Stimulated activated effector memory CD8-positive, alpha-beta T cell treated with anti-CD3 and anti-CD28 coated beads, Interleukin-12 subunit alpha, Interleukin-12 subunit beta, amount 100 ng/mL, for 72 hours (primary cell): ENCODE measurements at places on chromosomes 16 and 17.

GRCh38 chr16:3152027-3152276, 17.1 kb downstream of the ZNF213 start:
- no peak for DNase-seq

DNA sequence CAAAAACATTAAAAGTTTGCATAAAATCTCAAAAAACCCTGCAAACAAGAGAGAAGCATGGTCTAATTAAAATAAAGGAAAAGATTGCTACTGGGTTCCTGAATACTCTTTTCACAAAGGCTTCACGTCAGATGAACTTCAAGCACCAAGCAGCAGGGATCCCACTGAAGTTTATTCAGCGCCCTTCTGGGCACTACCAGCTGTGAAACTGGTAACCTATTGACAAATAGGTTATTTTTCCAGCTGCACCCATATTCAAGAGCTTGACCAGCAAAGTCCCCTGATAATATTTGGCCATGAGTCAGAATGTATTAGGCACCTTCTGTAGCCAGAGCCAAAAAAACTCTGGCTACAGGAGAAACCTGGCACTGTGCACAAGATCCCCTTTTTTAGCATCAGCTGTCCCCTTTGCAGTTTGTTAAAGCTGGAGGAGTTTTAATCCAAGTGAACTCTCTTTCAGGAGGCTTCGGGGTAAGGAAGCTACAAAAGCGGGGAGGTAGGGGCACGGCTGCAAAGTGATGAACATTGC, 60.3 kb downstream of the GRIN2A start:
- DNase-seq: no peak

- no peak for DNase-seq
Observed at GRCh38 chr17:49633250-49633649, 44.6 kb downstream of the SPOP start.

GRCh38 chr17:9105068-9105868, 84.0 kb downstream of the NTN1 start:
- no peak for DNase-seq

DNA sequence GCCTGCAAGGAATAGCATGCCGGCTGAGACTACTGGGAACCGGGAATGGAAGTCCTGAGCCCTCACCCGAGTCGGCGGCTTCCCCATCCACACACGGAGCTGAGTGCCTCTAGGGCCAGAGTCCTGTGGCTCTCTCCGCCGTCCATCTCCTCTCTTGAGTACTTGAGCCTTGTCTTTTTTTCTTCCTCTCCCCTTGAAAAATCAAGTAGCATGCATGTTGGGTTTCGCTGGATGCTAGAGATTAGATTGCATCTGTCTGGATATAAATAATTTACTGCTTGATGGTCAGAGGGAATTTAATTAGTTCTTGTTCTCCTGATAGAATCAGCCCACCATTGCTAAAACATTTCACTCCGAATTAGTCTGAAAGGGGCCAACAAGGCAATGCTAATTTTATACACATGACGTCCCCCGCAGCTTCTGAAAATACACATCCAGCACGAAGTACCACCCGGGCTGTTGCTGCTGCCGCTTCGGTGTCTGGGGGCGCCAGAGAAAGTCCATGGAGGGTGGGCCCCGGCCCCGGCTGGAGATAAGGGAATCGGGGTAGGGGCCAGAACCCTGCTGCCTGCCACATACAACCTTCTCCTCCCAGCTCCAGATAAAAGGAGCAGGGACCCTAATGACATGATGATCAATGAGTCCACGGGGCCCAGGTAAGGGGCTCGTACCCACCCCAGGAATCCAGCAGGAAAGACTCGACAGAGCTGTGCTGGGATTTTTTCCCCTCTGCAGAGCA, 48.5 kb downstream of the RBFOX3 start:
- DNase-seq: no peak

- DNase-seq: no peak
Observed at GRCh38 chr16:68644715-68645493, at the start of gene CDH3. CDH3 (plus strand) TSS chr16:68645310; CDS start chr16:68645380, 70 bp downstream.

GRCh38 chr16:86387468-86388440, 122.6 kb upstream of the FOXF1 start:
- no peak for DNase-seq

DNA sequence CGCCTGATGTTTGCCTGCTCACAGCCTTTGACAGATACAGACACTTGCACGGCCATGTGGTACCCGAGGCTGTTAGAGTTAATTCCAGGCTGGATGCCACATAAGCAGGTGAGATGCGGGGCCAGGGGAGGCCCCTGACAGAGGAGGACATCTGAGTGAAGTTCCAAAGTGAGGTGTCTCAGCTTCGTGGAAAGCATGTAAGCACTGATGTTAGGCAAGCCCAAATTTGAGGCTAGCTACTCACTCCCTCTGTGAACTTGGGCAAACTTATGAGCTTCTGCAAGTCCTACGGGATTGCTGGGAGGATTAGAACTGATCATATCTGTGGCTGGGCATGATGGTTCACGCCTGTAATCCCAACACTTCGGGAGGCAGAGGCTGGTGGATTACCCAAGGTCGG, 39.3 kb upstream of the MARCHF10 start:
- no peak for DNase-seq

DNA sequence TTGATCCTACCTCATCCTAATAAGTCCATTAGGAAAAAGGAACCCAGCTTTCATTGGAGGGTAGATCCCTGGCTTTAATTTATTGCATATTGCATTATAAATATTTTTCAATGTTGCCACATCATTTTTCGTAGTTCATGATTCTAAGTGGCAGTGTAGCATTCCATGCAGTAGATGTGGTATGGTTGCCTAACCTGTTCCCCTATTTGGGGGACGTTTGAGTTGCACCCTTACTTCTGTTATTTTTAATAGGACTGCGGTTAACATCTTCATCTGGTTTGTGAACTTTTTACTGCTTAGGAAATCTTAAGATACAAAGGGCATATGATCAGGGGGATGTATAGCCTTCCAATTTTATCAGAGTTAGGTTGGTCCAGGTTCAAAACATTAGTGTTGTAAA, 5.4 kb downstream of the SCPEP1 start:
- DNase-seq: no peak

- DNase-seq: peak; percentile 34
Observed at GRCh38 chr17:4340914-4341615, 25.4 kb downstream of the UBE2G1 start.

- no peak for DNase-seq
Observed at GRCh38 chr17:75561927-75562603, 25.5 kb upstream of the MYO15B start.

GRCh38 chr16:85126394-85126704, 14.1 kb upstream of the CIBAR2 start:
- no peak for DNase-seq
